Regular cardiac myocyte (primary cell): ENCODE measurements at places on chromosomes 3 and 15. TPM values are rescaled to one million over a fixed set of nuclear protein-coding genes. Genes with fewer than 3 reads are reported as not detected.

CRBN gene
- total RNA-seq: 67.1 and 201 TPM in 2 replicates

P2RY1 gene
- total RNA-seq: 0.38 and 3.1 TPM in 2 replicates

GOLGA8T gene
- 0.28 TPM in 1 of 2 replicates, not detected in the other for total RNA-seq

DAZL gene
- not detected in 2 replicates for total RNA-seq

PIK3CB gene
- 12.7 and 13.2 TPM in 2 replicates for total RNA-seq
